ENCODE measurements at places on chromosomes 4 and X. TPM values are rescaled to one million over a fixed set of nuclear protein-coding genes. Genes with fewer than 3 reads are reported as not detected.

The HPGD gene
- total RNA-seq, result 5.1 TPM

The MTMR8 gene
- 1.1 TPM for total RNA-seq

The FHIP1A gene
- total RNA-seq, result 53.2 TPM

The CHIC1 gene
- total RNA-seq, result 5.3 TPM

The PITX2 gene
- under 0.01 TPM for total RNA-seq

The GPRIN3 gene
- total RNA-seq, result not detected

The NR3C2 gene
- 0.34 TPM for total RNA-seq

The RHOH gene
- not detected for total RNA-seq

The FHL1 gene
- 9.9 TPM for total RNA-seq

The PRDM8 gene
- total RNA-seq, result 0.36 TPM

The HSPA4L gene
- 36.7 TPM for total RNA-seq

The AMELX gene
- total RNA-seq, result not detected

The NR0B1 gene
- total RNA-seq, result not detected

The TRIM61 gene
- total RNA-seq, result 0.64 TPM

The LONRF3 gene
- 0.34 TPM for total RNA-seq

The ALG13 gene
- 41.4 TPM for total RNA-seq

The LRIT3 gene
- total RNA-seq, result under 0.01 TPM

The TEX13B gene
- not detected for total RNA-seq

The JADE3 gene
- 10.7 TPM for total RNA-seq

The TMEM47 gene
- total RNA-seq, result 14.5 TPM

The ENPP6 gene
- total RNA-seq, result not detected

The HTN1 gene
- total RNA-seq, result not detected

The TIGD2 gene
- total RNA-seq, result 19.6 TPM

The VCX3A gene
- not detected for total RNA-seq

The ZXDB gene
- total RNA-seq, result 18.5 TPM

The LRP2BP gene
- 0.43 TPM for total RNA-seq

The CCKAR gene
- not detected for total RNA-seq

The UGT8 gene
- total RNA-seq, result 0.34 TPM

The RBMXL3 gene
- total RNA-seq, result not detected

The MID2 gene
- total RNA-seq, result 31.2 TPM

The PAGE1 gene
- total RNA-seq, result not detected

The DSPP gene
- not detected for total RNA-seq

The USP46 gene
- 39.8 TPM for total RNA-seq

The CFAP47 gene
- 0.07 TPM for total RNA-seq

The GPR50 gene
- not detected for total RNA-seq

The FREM3 gene
- not detected for total RNA-seq

The TLR3 gene
- total RNA-seq, result 7.5 TPM

The CENPVL1 gene
- total RNA-seq, result not detected
